Stimulated activated CD4-positive, alpha-beta T cell treated with anti-CD3 and anti-CD28 coated beads, Interleukin-4, amount 100 ng/mL, for 1 hour (primary cell): ENCODE measurements at places on chromosomes 5 and 9.

- no peak for DNase-seq
Measured at GRCh38 chr5:96149546-96149945, 187.9 kb upstream of the ELL2 start.

DNA sequence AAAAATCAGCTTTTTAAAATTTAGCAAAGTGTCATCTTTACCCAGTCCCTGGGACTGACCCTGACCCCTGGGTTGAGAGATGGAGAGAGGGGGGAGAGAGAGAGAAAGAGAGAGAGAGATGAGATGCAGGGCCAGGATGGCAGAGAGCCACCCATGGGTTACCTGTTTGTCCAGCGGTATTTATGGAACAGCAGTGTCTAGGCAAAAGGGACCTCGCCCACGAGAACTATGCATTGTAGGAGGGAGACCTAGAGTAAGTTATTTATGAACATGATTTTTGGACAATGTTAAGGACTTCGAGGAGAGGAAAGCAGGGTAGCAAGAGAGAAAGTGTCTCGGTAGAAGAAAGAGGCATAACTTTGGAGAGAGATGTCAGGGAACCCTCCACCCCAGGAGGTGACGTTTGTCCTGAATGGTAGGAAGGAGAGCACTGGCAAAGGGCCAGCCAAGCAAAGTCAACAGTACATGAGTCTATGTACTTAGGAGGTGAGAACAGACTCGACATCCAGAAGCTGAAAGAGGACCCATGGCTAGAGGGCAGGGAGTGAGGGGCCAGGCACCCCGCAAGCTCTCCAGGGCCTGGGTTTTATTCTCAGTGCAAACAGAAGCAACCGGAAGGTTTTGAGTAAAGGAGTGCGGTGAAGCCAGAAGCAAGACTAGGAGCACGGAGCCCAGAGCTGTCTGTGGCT is 30.5 kb upstream of the MSX2 start:
- DNase-seq = no peak

DNA sequence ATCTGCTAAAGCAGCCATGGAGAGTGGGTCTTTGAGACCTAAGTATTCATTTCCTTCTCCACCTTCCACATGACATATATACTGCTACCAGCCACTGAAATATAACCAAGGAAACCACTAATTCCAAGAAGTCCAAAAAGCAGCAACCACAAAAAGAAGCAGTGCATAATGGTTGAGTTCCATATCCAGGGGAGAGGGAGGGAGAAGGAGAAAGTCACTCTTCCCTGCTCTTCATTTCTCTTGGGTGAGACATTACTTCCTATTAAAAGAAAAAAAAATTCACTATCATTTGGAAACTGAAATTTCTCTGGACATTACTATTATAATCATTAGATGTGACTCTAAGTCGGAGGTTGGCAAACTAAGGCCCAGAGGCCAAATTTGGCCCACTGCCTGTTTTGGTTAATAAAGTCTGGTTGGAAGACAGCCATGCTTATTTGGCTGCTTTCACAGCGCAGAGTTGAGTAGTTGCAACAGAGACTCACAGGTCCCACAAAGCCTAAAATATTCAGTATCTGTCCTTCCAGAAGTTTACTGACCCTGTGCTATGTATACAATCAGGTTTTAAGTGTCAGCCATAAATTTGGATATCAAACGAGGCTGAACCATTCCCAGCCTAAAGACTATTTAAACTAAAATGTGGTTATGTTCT is 168.6 kb downstream of the MPDZ start:
- no peak for DNase-seq

GRCh38 chr9:92966518-92966800 is 19.1 kb downstream of the FGD3 start:
- DNase-seq = no peak

DNA sequence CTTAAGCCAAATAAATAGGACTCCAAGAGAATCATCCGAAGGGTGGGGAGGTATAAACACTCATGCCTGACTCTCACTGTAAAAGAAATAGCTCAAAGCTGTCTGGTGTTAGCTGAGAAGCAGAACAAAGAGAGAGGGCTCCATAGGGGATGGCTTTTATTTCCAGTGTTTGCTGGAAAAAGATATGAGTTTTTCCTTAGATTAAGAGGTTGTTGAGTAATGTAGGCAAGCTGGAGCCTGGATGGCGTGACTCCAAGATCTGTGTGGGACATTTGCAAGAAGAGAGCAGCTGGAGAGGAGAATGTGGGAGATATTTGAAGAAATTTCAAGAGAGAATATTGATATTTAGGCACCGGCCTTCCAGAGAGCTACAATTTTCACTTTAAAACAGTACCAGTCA is 793.7 kb upstream of the RGMB start:
- DNase-seq = no peak

DNA sequence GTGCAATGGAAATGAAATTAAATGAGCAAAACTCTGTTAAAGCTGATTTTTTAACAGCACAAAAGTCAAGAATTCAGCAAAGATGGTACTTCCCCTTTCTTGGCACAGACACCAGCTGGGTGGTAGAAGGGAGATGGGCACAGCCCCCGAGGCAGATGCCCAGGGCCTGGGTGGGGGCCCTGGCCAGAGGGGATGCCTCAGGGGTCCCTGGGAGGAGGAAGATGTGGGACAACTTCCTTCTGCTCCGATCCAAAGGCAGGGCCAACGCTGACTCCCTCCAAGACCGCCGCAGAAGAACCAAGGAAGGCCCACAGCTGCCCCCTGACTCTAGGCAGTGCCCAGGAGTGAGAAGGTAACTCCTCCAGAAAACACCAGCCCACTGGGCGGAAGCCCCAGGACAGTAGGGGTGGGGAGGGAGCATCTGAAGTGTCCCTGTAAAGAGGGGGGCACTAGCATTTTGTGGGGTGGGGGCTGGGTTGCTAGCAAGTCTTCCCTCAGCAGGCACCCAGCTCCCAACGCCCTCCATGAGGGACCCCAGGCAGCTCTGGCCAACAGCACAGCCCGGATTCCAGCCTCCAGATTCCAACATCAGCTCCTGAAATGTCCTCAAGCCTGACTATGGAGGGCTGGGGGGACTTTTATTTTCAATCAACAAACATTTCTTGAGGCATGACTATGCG is 4.9 kb downstream of the NACC2 start:
- no peak for DNase-seq

DNA sequence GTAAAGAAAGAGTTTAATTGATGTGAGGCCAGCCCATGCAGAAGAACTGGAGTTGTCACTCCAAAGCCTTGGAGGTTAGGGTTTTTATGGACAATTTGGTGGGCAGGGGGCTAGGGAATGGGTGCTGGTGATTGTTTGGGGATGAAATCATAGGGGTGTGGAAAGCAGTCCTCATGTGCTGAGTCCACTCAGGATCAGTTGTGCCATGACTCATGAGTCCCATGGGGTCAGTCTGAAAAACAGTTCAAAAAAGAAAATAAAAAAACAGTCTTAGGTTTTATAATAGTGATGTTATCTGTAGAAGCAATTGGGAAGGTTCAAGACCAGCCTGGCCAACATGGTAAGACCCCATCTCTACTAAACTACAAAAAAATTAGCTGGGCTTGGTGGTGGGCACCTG is 162.3 kb downstream of the KDM4C start:
- DNase-seq = no peak

GRCh38 chr5:84715091-84715490 is 330.4 kb upstream of the EDIL3 start:
- no peak for DNase-seq

GRCh38 chr5:57163553-57164006 is 10.3 kb upstream of the GPBP1 start:
- DNase-seq = no peak

DNA sequence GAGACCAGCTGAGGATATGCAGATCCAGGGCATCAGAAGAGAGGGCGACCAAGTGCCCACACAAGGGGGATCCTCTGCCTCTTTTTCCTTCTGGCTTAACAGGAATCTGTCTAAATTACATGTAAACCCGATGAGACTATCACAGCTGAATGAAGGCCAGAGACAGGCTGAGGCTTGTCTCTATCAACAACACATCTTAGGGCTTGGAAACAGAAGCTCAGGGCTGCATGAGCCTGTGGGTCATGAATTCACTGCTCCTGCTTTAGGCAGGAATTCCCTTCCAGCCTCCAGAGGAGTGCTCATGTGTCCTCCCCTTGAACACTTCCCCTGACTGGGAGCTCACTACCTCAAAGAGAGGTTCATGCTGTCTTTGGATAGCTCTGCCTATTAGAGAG is 106.1 kb upstream of the PHYKPL start:
- DNase-seq = no peak

DNA sequence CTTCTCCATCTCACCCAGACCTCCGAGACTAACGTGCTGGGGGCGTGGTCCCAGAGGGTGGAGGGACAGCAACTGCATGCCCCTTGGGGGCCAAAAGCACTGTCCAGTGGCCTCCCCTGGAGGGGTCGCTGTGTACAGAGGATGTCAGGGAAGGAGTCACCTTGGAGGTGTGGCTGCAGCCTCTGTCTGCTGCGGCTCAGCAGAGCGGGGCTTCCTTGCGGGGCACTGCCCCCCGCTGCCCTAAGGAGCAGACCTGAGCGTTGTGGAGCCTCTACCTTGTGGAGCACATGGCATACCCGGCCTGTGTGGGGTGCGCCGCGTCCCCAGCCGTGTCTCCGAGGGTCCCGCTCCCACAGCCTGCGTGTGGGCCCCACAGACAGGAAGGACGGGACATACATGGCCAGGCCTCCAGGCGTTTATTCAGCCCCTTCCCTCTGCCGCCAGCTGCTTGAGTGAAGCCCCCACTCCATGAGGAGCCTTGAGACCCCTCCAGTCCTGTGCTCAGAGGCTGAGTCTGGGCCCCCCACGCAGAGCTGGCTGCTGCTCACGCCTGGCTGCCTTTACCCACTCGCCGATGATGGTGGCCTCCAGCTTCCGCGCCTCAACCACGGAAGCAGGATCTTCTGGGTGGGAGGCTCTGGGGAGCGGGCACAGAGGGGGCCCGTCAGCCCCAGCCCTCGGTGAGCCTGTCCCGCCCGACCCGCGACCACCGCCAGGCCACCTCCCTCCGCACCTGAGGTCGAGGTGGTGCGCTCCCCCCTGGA is 4.2 kb downstream of the DPP7 start:
- DNase-seq = no peak

DNA sequence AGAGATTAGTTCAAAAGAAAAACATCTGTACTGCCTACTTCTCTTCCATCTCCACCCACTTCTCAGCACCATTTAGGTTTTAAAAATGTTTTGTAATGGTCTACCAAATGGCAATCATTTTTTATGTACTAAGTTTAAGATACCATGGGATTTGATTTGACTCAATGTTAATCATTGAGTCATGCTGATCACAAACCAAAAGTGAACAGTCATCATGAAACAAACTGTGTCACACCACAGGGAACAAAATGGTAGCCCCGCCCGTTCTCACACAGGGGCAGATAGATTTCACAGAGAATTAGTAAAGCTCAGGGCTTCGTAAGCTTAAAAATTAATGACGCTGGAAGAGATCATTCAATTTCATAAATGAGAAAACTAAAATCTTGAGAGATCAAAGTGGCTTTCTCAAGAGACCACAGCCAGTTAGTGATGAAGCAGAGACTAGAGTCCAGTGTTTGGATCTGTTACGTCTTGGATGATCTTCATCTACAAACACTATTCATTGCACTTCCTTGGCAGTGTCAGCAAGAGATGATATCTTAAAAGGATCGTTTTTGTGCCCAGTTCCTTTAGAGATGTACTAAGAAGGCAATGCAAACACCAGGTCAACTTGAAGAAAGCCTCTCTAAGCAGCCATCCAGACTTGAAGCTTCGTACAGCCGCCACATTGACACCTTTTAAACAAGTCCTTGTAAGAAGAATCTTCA is 33.9 kb upstream of the TRIO start:
- peak; percentile 21 for DNase-seq

DNA sequence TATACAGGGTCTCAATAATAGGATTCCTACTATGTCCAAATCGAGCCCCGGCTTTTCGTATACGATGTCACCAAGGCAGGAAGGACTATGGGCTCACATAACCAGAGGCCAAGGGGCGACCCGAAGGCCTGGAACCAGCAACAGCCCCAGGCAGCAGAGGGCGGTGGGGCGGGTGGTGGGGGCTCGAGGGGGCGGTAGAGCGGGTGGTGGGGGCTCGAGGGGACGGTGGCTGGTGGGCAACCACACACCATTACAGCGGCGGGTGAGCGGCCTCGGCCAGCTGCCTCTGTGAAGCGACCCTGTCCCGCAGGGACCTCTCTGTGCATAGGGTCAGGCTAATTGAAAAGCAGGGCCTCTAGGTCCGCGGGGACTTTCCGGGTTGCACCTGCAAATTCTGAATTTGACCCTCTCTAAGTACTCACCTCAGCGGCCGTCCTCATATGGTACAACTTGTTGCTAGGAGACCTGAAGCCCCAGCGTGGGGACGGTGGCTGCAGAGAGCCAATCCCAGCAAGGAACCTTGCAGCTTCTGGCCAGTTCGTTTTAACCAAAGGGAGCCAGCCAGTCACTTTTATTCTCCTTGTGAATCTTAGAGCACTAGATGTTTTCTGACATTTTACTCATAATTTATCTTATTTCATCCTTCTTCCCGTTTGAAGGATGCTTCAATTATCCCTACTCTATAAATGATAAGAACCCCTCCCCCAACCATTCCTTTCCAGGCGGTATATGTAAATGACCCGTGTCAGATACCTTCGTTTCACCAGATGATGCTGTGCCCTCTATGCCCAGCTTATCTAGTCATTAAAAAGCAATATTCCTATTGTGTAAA is at the start of gene NME5:
Gene NME5, minus strand, starts transcription at position 480 of the 832 bp plus-strand sequence. CDS start 648 bp downstream, outside the sequence.
- no peak for DNase-seq

GRCh38 chr5:139669662-139670368 is 21.7 kb downstream of the CXXC5 start:
- no peak for DNase-seq

DNA sequence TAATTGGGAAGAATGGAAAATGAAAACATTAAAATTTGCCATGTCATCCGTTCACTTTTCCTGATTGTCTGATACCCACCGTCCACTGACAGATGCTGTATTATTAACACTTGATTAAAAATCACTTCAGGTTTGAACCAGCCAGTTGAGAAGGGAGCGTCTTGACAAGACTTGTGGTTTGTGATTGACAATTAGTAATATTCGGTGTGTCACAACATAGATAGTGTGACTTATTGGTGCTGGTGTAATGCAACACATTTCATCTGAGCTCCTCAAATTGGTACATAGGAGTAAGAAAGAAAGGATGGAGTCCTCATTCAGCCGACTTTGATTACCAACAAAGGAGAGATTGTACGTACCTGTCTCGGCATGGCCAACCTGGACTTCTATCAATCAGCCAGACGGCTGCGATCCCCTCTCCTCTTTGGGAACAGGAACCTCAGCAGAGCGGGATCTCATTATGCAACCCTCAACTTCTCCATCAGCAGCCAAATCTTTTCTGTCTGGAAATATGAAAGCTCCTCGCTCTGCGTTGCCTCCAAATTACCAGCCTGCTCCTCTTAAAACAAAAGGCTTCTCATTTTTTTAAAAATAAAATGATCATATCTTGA is 211.7 kb upstream of the MVB12B start:
- DNase-seq = no peak

GRCh38 chr5:57306359-57306758 is 132.5 kb downstream of the GPBP1 start:
- DNase-seq = no peak

- no peak for DNase-seq
Measured at GRCh38 chr5:34030048-34030447, 13.0 kb downstream of the C1QTNF3 start.
